T-helper 1 cell (primary cell): ENCODE measurements at places on chromosomes 13 and 19.

GRCh38 chr13:22086597-22087330, 415.9 kb downstream of the FGF9 start:
- no peak for DNase-seq

DNA sequence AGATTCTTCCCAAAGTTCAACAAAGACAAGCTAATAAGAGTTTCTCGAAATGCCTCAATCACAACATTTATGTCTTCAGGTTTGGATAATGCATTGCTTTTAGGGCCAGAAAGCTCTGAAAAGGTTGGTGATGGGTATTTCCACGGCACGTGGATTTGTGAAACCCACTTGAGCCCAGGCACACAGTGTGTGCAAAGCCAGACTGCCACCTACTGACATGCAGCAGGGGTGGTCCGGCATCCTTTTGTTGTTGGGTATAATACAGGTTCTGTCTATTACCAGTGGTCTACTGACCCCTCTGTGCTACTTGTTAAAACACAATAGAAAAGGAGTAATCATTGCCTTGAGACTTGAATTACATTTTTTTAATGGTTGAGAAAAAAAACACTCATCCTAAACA, 225.6 kb downstream of the RAP2A start:
- no peak for DNase-seq

DNA sequence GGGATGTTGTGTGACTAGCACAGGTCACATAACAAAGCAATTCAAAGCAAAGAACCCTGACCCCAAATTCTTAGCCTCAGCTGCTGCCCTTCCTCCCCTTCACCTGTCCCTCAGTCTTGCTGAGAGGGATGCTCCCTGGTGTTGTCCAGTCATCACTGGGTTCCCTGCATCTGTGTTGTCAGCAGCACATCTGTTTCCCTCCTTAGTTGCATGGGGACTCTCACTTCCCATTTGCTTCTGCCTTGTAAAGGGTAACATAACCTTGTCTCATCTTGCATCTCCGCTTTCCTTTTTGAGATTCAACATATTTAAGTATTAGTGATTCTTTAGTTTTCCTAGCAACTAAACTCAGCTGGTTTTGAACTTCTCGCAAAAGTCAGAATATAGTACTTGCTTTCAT, 54.0 kb downstream of the SPATA13 start:
- DNase-seq = no peak

DNA sequence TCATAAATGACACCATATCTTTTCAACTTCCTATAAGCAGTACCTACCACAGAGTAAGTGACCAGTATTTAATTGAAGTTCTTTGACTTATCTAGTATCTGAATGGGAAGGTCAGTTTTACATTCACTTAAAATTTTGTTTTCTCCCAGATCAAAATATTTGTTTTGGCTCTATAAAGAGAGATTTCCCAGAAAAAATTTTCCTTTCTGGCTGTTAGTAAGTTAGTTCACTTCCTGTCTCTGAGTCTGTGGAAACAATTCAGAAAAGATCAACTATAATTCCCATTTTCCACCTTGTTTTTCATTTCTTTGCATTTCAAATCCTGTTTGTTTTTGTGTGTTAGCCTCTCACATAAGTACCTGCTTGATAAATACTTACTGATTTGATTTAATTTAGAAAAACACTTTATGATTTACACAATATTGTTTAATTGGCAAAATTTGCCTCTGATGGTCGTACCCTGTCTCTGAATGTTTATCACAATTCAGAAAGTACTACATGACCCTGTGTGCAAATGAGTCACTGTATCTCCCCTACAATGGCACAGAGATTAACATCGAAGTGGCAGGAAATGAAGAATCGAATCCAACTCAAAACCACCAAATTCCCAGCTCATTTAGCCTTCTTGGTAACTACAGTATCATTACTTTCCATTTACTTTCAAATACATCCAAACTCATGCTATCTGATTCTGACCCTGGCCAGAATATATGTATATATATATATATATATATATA, 15.4 kb upstream of the MED4 start:
- DNase-seq = no peak

DNA sequence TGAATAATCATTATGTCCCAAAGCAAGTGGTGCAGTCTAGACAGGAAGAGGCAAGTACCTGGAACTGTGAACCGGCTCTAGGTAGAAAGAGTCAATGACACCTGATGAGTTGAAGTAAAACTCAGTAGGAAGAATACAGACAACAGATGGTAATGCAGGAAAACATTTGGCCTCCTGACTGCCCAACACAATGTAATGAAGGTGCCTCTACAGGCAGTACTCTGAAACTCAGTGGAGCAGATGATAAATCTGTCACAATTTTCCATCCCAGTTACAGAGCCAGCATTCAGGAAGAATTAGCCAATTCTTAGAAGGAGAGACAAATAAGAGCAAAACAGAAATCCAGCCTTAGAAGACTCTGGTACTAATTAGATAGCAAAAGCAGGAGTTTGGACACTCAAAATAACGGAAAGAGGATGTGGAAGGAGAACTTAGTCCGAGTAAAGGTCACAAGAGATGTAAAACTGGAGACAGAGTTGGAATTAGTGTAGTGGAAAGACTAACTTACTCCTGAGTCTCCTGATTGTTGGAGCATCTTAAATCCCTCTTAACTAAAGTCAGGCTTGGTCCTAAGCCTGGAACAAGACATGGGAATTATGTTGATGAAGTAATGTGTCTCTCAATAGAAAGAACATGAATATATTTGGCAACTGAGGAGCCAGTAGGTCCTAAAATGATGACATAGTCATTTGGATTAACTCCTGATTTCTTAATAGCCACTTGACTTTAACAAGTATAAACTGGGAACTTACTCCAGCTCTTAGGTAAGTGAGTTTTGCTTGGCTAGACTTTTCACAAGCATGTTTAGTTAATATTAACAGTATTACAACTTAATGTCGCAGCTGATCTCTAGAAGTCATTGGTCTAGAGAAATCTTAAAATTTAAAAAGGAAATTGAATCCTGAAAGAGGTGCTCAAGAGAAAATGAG, 457.3 kb upstream of the MIR17HG start:
- DNase-seq = no peak

DNA sequence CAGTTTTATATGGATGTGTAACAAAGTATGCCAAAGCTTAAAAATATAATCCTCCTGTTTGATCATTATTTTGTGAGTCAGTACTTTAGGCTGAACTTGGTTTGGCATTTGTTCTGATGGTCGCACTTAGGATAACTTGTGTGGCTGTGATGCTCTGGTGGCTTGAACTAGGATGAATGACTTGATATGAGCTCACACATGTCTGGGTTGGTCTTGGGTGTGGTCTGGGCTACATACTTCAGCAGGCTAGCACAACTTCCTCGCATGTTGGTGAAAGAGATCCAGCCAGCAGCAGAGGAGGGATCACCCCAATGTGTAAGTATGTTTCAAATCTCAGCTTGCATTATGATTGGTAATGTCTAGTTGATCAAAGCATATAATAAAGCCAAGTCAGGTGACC, 969.1 kb upstream of the PCDH9 start:
- no peak for DNase-seq

DNA sequence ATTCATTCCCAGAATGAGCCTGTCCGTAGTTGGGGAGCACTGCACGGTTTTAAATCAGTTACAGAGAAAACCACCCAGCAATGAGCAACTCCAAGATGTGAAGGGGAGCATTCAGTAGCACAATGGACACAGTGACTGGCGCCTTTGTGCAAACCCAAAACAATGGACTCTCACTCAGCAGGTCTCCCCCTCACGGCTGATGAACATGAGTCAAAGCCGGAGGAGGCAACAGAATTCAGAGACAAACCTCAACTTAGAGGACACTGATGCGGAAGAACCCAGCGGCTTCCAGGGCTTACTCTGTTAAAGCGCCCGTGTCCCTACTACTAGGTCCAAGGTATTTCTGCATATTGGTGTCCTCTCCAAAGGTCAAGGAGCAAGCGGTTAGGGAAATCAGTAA, 17.7 kb downstream of the PLEKHF1 start:
- DNase-seq = no peak

DNA sequence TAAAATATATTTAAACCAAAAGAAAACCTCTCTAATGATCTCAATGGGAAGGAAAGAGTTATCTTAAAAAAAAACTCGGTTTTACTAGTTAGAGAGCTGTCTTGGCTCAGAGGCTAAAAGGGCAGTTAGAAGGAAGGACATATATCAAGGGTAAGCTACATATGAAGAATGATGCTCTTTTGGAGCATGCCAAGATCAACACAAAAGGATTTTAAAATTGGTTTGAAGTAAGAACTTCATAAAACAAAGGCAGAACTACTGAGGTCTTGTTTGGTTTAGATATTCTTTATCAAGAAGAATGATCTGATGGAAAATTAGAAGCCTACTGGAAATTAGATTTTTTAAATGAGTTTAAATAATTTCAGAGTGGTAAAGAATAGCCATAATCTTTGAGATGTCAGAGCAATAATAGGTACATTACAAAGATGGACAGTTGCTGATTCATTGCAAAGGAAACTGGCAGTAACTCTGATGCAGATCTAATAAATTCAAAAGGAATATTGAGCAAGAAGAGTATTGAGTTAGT, 39.4 kb upstream of the LMO7 start:
- no peak for DNase-seq

GRCh38 chr19:8398311-8398771, 8.2 kb downstream of the RAB11B start:
- DNase-seq = no peak

DNA sequence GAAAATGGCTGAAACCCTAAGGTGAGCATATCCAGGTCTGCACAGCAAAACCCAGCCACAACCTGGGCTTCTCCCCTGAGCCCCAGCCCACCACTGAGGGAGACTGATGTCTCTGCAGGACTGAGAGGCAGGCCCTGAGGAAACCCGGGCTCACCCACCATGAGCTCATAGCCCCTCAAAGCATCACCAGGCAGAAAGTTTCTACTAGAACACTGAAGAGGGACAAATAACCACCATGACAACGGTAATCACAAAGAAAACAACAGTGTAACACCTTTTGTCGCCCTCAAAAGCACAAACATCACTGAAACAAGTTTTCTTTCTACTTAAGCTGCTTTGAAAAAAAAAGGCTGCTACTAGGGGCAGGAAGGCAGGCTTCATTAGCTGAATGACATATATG, 29.8 kb downstream of the TSHZ3 start:
- DNase-seq = no peak

GRCh38 chr13:31064636-31065035, 97.1 kb downstream of the HSPH1 start:
- DNase-seq = no peak

DNA sequence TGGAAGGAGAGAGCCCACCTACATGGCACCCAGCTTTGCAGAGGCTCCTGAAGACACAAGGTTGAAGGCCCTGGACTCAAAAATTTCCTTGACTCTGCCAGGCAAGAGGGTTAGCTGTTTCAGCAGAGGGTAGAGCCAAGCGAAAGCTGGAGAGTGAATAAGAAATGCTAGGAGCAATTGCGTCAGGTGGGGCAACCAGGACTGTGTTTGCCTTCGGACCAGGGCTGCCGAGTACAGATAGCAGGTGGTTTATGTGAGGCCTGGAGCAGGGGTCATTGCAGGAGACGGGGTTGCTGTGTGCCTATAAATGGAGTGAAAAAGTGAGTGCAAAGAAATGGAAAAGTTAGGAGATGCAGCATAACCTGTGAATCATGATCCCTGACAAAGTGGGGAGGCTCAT, 59.1 kb downstream of the IRS2 start:
- no peak for DNase-seq
